Putamen (tissue), 1 donor: ENCODE measurements at places on chromosomes 13 and 19.

DNA sequence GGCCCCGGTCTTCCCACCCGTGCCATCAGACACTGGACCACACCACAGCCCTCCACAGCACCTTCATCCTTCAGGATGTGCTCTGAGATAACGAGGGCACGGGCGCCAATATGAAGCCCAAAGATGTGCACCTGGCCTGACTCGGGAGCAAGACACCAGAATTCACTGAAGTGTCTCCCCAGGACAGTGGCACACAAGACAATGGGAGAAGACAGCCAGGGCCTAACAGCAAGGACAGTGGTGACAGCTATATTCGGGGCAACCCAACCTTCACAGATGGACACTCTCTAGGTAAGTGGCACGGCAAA, 7.2 kb downstream of the DDX39A start:
- DNase-seq = no peak

GRCh38 chr19:13130886-13131490, 12.9 kb downstream of the NACC1 start:
- no peak for DNase-seq

- DNase-seq = no peak
Observed at GRCh38 chr13:26163812-26164211, 58.3 kb downstream of the RNF6 start.

GRCh38 chr19:12821761-12822160, 12.6 kb downstream of the RTBDN start:
- DNase-seq = no peak

DNA sequence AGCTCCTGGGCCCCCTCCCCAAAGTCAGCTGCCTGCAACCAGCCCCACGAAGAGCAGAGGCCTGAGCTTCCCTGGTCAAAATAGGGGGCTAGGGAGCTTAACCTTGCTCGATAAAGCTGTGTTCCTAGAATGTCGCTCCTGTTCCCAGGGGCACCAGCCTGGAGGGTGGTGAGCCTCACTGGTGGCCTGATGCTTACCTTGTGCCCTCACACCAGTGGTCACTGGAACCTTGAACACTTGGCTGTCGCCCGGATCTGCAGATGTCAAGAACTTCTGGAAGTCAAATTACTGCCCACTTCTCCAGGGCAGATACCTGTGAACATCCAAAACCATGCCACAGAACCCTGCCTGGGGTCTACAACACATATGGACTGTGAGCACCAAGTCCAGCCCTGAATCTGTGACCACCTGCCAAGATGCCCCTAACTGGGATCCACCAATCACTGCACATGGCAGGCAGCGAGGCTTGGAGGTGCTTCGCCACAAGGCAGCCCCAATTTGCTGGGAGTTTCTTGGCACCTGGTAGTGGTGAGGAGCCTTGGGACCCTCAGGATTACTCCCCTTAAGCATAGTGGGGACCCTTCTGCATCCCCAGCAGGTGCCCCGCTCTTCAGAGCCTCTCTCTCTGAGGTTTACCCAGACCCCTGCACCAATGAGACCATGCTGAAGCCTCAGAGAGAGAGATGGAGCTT, 4.7 kb upstream of the CEACAM5 start:
- no peak for DNase-seq

DNA sequence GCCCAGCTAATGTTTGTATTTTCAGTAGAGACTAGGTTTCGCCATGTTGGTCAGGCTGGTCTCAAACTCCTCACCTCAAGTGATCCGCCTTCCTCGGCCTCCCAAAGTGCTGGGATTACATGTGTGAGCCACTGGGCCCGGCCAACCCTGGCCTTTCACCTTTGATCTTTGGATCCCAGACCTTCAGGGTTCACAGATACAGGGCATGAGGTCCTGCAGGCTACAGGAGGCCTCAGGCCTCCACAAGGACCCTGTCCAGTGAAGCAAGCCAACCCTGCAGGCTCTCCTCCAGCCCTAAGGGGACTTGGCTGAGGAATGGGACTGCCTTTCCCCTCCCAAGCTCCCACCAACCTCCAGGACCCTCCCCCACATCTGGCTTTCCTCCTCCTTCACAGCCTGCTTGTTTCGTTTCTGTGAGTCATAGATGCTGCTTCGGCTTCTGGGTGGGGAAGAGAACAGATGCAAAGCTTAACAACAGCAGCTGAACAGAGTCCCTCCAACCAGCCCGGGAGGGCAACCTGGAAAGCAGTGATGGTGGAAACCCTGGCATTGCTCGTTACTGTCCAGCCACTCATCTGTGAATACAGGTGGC, 11.8 kb downstream of the ARHGEF18 start:
- no peak for DNase-seq
